ENCODE measurements at places on chromosomes 3 and 15.

- DNase-seq, result no peak
- no peak overlapping the region for H3K4me3 ChIP-seq
- no peaks in the 10 kb centered on the region for H3K27me3 ChIP-seq
- H3K4me1 ChIP-seq, result peaks cover 8% of the 10 kb centered on the region
These were observed 22.0 kb upstream of the CHCHD6 start for GRCh38 chr3:126682009-126682408.

DNA sequence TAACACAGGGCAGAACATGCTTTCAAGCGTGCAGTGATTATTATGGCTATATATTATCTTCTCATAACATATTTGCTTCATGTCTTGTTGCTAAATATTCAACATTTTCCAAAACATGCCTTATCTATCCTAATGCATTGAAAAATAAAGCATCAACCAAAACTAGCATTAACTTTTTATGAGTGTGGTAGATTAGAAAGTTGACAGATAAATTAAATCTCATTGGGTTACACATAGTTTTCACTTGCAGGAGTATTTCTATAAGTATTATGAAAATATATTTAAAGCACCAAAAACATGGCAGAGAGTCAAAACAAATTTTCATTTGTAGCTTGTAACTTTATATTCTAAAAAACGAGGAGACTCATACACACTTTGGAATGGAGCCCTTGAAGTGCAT is 141.5 kb downstream of the CADM2 start:
- no peaks in the 10 kb centered on the region for H3K4me1 ChIP-seq
- H3K36me3 ChIP-seq, result no peaks in the 10 kb centered on the region
- H3K27me3 ChIP-seq, result no peaks in the 10 kb centered on the region
- no peak overlapping the region for H3K27ac ChIP-seq
- DNase-seq, result no peak
- H3K4me3 ChIP-seq, result no peak overlapping the region

DNA sequence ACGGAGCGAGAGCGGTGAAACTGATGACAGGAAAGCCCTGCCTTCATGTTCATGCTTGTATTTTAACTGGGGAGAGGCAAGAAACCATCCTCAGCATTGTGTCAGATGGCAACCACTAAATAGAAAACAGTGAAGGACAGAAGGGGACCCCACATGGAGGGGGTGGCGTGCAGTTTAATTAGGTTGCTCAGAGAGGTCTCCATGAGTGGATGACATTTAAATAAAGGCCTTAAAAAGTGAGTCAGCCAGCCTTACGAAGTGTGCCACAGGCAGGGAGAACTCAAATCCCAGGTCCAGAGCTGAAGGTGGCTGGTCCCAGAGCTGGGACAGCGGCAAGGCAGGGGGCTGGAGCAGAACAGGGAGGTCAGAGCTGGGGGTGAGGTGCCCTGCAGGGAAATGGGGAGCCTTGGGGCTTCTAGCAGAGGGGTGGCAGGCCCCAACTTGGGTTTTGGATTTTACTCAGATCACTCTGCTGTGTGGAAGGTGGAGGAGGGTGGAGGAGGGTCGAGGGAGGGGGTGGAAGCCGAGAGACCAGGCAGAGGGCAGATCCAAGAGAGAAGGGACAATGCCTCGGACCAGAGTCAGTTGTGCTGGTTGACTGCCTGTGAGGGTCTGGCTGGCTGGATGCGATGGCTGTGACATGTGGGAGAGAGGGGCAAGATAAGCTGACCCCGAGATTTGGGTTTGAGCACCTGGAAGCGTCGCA is 73.7 kb downstream of the KLF13 start:
- H3K4me3 ChIP-seq, result no peak overlapping the region
- H3K27me3 ChIP-seq, result no peaks in the 10 kb centered on the region
- DNase-seq, result no peak

DNA sequence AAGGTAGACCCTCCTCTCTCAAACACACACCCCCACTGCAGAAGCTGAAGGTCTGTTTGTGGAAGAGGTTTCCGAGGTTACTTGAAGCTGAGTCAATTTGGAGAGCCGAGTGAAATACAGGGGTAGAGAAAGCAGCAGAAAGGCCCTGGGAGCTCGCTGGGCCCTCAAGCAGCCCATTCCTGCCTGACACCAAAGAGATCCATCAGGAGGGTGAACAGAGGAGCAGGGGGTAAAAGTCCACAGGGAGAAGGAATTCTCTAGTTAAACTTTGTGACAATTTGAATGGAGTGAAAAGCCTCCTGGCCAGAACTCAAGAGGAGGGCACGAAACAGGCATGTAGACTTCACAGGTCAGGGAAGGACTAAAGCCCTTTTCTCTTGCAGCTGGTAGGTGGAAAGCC is 13.6 kb upstream of the SLC27A2 start:
- H3K4me1 ChIP-seq, result no peaks in the 10 kb centered on the region
- H3K36me3 ChIP-seq, result no peaks in the 10 kb centered on the region

- H3K27me3 ChIP-seq, result no peaks in the 10 kb centered on the region
- H3K4me3 ChIP-seq, result no peak overlapping the region
- no peak overlapping the region for H3K27ac ChIP-seq
- DNase-seq, result peak; percentile 95
These were observed 200.5 kb downstream of the GOLGA6L6 start for GRCh38 chr15:20340931-20341661.

DNA sequence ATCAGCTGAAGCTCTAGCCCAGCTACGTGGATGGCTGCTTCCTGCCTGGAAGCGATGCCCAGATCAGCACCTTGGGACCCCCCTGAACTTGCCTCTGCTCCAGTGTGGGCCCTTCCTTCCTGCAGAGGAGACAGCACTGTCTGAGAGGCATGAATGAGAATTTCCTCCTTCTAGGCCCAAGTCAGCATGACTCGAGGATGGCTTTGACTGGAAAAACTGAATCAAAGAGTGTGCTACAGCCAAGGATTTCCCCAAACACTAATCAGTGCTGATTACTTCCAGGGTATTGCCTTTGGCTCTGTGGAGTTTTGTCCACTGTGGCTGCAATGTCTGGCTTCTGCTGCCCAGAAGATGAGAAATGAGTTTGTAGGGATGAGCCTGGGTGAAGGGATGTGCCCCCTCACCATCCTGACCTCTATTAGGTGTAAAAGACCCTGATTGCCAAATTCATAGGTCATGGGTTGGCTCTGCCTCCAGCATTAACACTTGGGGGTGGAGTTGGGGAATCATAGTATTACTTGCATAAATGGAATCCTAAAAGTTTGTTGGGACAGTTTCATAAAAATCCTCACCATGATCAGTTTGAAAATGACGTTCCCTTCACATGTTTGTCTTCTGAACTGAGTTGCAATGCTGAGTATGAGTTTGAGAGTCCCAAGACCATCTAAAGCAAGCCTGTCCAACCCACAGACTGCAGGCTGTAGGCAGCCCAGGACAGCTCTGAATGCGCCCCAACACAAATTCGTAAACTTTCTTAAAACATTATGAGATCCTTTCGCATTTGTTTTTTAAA is 36.7 kb downstream of the FLNB start:
- H3K27me3 ChIP-seq, result no peaks in the 10 kb centered on the region
- H3K4me3 ChIP-seq, result no peak overlapping the region
- H3K27ac ChIP-seq, result no peak overlapping the region
- DNase-seq, result no peak

DNA sequence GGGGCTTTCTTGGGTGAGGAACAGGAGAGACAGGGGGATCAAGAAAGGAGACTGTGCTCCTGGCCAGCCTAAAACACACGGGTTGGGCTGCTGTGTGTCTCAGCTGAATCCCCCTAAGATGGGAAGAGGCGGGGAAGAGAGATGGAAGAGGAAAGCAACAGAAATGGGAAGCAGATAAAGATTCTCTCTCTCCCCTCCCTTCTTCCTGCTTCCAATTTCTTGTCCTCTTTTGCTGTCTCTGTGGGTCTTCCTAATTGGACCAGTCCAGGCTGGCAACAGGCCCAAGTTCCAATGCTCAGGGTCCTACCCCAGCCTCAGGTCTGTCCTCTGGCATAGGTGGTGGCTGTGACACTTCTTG is 7.1 kb downstream of the ISLR2 start:
- no peak overlapping the region for H3K27ac ChIP-seq
- H3K4me3 ChIP-seq, result no peak overlapping the region
- DNase-seq, result no peak
- H3K36me3 ChIP-seq, result no peaks in the 10 kb centered on the region

DNA sequence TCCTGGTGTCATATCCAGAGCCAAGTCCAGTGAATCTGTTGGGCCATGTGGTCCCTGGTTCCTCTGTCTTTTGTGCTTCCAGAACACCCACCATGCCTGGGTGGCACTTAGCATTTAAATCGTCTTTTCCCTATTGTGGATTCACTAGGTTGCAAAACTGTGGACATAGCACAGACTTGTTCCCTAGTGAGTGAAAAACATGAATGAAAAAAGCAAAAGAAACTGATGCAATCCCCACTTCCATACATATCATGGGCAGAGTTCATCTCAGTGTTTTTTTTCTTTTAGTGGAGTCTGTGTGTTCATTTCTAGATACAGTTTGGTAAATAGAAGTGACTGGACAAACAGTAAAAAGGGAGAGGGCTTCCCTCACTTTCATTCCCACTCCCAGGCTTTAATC is 170.5 kb downstream of the SLCO3A1 start:
- H3K4me3 ChIP-seq, result no peak overlapping the region
- H3K36me3 ChIP-seq, result no peaks in the 10 kb centered on the region
- peaks cover 4% of the 10 kb centered on the region for H3K4me1 ChIP-seq
